Esophagus mucosa (tissue), 1 donor: ENCODE measurements at places on chromosomes 5 and 9. TPM values are rescaled to one million over a fixed set of nuclear protein-coding genes. Genes with fewer than 3 reads are reported as not detected.

Gene PHF24
- 0.48 TPM for total RNA-seq

Gene RELL2
- 4.5 TPM for total RNA-seq

Gene ORM2
- 0.36 TPM for total RNA-seq

Gene LCN1
- total RNA-seq: not detected

Gene SPATA9
- total RNA-seq: not detected

Gene SARDH
- total RNA-seq: 0.12 TPM

Gene SLC36A2
- not detected for total RNA-seq

Gene IL17B
- total RNA-seq: 0.28 TPM

Gene GRXCR2
- not detected for total RNA-seq

Gene CCL27
- 0.20 TPM for total RNA-seq

Gene ELAVL2
- total RNA-seq: 0.24 TPM

Gene DNAJC18
- 2.2 TPM for total RNA-seq

Gene NDST1
- 112 TPM for total RNA-seq

Gene PDE8B
- 0.12 TPM for total RNA-seq

Gene TCF7
- 4.6 TPM for total RNA-seq

- no peak for ATAC-seq
Observed at GRCh38 chr9:1171546-1171945, 121.4 kb downstream of the DMRT2 start.

- no peak for ATAC-seq
Observed at GRCh38 chr5:72071906-72072305, 35.4 kb upstream of the MAP1B start.

DNA sequence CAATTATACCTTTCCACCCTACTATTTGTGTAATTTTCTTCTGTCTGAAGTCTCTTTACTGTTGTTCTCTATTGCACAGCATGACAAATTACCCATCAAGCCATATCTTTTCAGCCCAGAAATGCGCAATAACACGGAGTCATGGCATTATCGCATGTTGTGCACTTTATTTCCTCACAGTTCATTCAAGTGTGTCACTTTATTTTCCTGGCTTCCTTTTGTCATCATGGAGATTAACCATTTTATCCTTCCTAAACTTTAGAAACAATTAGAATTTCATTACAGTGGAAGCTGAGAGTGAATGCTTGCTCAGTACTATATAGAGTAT lies 41.3 kb upstream of the MEF2C start:
- no peak for ATAC-seq

DNA sequence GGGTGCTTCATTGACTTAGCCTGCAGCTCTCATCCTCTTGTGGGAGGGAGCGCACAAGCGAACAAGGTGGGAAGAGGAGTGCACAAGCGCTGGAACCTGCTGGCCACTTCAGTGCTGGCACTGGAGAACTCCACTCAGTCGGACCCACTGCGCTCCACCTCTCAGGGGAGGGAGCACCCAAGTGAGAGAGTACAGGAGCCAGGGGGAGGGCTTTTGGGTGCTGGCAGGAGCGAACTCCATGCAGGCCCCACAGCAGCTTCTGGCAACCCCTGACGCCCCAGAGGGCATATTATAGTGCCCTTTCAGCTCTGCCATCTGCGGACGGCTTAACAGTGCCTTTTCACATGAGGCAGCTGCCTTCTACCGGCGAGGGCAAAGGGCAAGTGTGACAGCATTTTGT lies 774.2 kb upstream of the COX7C start:
- no peak for ATAC-seq

- no peak for ATAC-seq
Observed at GRCh38 chr9:134624621-134625181, 16.9 kb upstream of the COL5A1 start.

- ATAC-seq: no peak
Observed at GRCh38 chr9:8652255-8652654, 852.7 kb upstream of the DMAC1 start.

- peak; percentile 53 for ATAC-seq
Observed at GRCh38 chr5:72179028-72179815, 71.9 kb downstream of the MAP1B start.

GRCh38 chr9:98600631-98601030 lies 108.1 kb downstream of the GABBR2 start:
- no peak for ATAC-seq

- no peak for ATAC-seq
Observed at GRCh38 chr5:172506921-172507320, 52.6 kb upstream of the SH3PXD2B start.

- no peak for ATAC-seq
Observed at GRCh38 chr5:118984602-118985001, 3.7 kb downstream of the DTWD2 start.

DNA sequence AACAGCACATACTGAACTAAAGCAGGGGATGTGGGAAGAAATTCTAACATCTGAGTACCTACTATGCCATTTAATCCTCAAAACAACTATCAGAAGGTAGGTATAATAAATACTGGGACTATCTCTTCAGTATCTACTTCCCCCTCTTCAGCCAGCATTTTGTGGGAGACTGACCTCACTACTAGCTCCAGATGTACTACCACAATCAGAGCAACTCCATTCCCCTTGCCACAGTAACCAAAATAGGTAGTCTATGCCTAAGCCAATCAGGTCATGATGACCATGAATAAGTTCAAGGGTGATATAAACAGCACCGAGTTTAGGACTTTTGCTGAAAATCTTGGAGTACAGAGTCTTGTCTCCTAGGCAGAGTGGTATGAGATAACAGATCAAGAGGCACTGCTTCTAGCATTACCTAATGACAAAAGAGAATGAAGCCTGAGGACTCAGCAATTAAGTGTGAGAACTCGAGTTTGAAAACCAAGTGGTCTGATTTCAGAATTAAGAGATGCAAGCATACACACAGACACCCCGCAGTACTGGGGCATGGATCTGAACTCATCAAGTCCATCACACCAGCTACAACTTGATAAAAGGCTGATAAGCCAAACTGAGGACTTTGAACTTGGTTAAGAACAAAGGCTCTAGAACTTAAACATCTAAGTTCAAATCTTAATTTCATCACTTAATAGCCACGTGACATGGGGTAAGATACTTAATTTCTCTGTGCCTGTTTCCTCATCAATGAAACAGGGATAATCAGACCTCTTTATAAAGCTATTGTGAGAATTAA lies 9.7 kb downstream of the FNIP1 start:
- ATAC-seq: no peak

DNA sequence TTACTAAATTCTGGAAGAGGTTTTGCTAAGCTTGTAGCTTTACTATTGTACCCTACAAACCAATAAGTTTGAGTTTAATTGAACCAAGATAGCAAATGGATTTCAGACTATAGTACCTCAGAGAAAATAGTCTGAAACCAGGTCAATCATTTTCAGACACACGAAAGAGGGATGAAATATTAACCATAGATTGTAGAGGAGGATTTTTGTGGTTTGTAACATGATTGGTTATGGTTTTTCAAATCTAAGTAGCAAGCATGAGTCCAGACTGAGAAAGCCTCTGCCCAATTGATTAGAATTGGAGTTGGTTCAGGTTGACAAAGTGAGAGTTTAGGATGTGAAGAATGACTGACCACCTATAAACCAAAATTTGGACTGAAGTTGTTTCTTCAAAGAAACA lies 562.7 kb upstream of the DMAC1 start:
- no peak for ATAC-seq

DNA sequence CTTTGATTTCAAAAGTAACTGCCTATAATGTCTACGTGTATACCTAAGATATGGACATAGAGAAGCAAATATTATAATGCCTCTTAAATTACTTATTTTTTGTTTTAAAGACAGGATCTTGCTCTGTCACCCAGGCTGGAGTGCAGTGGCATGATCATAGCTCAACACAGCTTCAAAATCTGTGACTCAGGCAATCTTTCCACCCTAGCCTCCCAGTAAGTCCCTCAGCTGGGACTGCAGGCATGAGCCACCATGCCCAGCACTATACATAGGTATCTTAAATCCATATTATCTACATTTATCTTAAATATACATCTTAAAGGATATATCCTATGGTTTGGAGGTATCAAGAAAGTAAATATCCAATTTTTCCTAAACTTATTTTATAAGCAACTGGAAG lies 261.2 kb downstream of the ARL15 start:
- ATAC-seq: no peak

GRCh38 chr5:44398382-44398781 lies 9.2 kb upstream of the FGF10 start:
- no peak for ATAC-seq

- ATAC-seq: peak; percentile 82
Observed at GRCh38 chr9:134641173-134641989, at the start of gene COL5A1. TSS of gene COL5A1 (plus strand) at chr9:134641803. CDS start at chr9:134642188, 385 bp downstream.

DNA sequence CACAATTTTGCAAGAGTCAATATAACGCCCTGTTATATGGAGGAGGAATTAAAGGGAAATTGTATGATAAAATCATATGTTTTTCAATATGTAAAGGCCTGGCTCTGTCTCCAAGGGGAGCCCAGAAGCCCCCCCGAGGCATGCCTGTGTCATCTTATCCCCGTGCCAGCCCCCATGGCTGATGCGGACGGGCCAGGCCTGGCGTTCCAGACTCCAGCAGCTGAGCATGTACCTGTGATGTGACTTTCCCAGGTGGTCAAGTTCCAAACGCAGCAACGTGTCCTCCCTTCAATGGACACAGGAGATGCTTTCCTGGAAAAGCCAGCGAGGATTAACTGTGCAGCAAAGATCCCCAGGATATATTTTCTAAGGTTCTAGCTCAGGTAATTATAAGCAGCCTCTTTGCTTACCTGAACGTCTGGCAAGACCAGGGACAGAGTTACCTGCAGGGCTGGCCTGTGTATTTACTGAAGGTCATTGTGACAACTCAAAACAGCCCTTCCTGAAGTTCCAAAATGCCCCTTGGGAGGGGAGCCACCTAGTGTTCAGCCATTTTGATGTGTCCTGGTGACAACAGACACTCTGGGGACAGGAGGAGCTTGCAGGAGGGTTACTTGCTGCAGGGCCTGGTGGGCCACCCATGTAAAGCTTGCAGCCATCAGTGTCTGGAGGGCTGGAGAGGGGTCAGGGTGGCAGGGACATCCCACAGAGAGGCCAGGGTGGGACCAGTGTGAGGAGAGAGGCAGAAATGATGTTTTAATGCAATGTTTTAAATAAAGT lies 53.3 kb upstream of the RNU6ATAC start:
- no peak for ATAC-seq

GRCh38 chr5:167096816-167097215 lies 1194.6 kb upstream of the WWC1 start:
- no peak for ATAC-seq

DNA sequence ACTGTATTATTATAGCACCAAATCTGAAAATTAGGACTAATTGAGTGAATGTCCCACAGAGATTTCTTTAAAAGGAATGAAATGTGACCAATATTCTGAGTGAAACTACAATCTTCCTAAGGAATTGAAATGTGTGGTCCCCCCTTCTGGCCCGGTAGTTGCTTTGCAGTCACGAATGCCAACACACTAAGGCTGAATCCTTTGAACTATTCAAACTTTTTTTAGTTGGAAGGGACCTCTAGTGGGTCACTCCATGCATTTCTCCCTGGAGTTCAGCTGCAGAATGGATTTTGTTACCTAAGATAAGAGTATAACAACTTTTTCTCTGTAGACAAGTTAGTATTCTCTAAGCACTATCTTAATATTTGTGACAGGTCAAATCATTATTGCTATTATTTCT lies 2.8 kb downstream of the CDH6 start:
- ATAC-seq: no peak

GRCh38 chr5:84091127-84091799 lies 293.4 kb downstream of the EDIL3 start:
- ATAC-seq: no peak

DNA sequence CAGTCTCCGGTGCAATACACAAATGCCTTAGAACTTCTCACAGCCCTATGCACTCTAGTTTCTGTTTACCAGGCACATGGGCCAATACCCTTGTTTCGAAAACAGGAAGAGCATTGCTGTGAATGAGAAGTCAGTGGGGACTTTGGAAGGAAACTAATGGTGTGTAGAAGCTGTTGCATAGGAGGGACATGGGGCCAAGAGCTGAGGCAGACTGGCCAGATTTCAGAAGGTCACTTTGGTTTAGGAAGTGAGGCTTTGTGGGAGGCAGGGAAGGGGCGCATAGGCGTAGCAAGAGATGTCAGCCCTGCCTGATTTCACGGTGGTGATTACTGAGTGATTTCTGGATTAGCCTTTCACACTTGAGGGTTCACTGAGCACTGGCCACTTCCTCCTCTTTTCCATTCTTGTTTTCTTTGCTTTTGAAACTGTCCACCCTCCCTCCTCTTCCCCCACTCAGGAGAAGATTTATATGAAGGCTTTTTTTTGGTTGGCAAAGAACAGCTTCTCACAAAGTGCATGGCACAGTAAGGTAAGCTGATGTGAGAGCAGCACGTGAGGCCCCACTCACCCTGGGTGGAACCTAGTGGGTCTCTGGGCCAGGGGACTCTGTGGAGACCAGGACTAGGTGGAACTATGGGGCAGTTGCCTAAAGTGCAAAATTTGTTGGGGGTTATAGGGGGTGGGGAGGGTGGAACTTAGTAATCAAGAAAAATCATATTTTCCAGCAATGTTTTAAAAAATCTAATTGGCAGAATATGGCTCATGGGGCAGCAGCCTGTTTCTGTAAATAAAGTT lies 6.1 kb upstream of the TMEM252 start:
- peak; percentile 53 for ATAC-seq

GRCh38 chr9:132572921-132573320 lies 9.5 kb upstream of the BARHL1 start:
- ATAC-seq: no peak

GRCh38 chr9:100505564-100506159 lies 32.7 kb downstream of the TMEFF1 start:
- ATAC-seq: no peak

- ATAC-seq: no peak
Observed at GRCh38 chr9:87213948-87214347, 266.6 kb upstream of the GAS1 start.

DNA sequence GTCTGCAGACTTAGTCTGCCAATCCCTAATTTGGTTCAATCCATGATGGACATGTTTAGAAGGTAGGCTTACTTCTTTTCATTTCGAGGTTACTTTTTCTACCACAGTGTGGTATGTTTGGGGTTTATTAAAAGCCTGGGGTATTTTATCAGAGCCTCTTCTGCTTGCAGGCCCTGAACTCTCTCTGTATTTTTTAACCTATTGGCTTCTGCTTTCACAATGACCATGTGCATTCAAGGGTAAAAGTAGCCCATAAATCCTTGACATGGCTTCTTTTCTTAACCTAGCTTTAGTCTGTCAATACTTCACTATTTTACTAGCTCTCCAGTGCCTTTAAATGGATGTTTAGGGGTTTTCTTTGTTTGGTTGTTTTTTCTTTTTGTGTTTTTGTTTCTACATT lies 286.6 kb downstream of the FER start:
- no peak for ATAC-seq

DNA sequence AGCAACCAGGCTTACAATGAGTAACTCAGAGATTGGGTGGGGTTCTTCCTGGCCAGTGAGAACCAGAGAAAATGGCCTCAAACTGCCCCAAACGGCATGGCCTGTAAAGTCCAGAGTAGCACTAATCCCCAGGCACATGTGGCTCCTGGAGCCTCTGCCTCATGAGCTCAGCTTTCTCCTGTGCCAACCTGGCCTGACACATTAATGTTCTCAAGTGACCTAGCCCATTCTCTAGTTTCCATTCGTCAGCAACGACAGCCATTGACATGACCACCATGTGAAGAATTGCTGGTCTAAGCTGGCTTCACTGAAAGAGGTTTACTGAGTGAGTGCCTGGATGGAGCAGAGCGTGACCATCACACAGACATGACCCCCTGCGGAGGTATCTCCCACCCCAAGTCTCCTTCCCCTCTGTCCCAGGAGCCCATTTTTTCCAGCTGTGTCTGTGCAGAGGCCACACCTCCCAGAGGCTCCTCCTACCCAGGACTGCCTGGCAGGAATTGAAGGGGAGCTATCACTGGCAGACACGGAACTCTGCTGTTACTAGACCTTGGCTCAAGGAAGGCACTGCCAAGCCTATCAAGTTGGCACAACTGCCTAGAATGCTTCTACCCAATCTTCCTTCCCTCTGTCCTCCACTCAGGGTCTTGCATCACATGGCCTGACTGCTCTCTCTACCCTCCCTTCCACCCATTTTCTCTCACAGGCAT lies 59.0 kb upstream of the BOD1 start:
- ATAC-seq: no peak
